ENCODE measurements at places on chromosomes 1 and 21.

DNA sequence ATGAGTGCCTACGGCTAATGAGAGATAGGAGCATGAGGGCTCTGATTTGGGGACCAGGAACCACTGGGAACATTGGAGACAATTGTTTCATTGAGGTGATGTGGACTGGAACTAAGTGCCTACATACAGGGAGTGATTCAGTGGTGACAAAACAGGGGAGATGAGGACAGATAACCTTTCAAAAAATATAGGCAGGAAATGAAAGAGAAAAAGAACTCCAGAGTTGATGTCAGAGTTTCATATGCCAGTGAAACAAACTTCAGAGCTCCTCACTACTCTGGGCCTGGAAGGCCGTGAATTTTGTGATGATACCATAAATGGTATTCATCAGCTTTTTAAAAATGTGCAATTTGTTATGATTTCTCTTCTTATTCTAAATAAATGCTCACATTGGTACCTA, 39.3 kb downstream of the FASLG start:
- DNase-seq, result no peak

DNA sequence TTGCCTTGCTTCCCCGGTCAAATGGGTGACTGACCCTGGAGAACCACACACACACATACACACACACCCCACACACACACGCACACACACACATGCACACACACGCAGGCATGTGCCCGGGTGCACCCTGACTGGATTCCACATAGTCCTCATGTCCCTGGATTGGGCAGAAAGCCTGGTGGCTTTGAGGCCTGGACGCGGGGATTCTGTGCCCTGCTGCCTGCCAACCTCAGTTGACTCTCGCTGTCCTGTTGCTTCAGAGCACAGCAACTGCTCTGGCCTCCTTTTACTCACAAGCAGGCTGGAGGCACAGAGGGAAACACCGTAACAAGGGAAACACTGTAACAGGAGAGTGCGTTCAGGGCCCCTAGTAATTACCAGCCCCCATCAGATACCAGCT, 6.4 kb downstream of the RORC start:
- no peak for DNase-seq

- DNase-seq, result no peak
Measured at GRCh38 chr1:221772117-221772516, 30.2 kb upstream of the DUSP10 start.

DNA sequence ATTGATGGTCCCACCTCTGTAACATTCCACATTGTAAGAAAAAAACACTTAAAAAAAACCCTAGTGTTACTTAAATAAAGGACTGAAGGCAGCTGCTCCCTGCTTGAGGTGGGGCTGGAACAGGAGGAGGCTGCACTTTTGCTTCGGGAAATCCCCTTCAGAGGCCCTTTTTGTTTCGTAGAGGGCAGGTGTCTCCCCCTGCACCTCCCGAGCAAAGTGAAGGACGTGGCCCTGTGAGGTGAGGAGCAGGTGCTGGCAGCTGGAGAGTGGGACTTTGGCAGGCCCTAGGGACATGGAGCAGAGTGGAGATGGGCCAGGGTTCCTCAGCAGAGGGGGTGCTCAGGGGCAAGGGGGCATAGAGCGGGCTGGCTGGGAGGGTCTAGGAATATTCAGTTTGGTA, 33.4 kb upstream of the WNT4 start:
- peak; percentile 31 for DNase-seq

GRCh38 chr1:207031632-207032264, 808 bp downstream of the C1orf116 start:
- DNase-seq, result no peak

DNA sequence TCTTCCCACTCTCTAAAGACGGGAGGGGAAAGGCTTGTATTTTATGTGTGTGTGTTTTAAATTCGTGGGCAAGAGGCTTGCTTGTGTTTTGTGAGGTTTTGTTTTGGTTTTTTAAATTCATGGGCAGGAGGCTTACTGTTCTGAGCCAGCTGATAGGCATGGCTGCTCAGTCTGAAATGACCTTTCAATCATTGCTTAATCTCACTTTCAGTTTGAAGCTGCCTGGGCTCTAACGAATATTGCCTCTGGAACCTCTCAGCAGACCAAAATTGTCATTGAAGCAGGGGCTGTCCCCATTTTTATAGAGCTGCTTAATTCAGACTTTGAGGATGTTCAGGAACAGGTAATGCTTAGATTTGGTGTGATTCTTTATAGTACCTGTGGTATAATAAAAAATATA, 20.3 kb upstream of the TXLNA start:
- no peak for DNase-seq

GRCh38 chr1:15712168-15712567, 23.9 kb upstream of the SLC25A34 start:
- no peak for DNase-seq

GRCh38 chr1:113930499-113931161, 1.5 kb downstream of the HIPK1 start:
- DNase-seq, result peak; percentile 79

DNA sequence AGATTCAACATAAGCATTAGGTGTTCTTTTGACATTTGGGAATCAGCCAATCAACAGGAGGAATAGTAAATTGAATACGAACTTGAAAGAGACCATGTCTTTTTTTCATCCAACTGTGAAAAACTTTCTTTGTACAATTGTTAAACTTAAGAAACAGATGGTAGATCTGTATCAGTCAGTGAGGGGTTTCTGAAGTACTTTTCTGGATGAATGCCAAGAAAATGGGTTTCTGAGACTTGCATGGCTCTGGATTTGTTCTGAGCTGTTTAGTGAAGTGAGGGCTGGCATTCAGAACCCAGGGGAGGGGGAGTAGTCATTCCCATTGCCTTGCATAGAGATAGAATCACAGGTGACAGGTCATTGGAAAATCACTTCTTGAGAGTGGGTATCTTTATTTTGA, 37.4 kb downstream of the PTPRC start:
- no peak for DNase-seq

Measured in stimulated activated CD8-positive, alpha-beta memory T cell treated with anti-CD3 and anti-CD28 coated beads, Interleukin-4, amount 100 ng/mL, for 48 hours (primary cell).